Activated CD4-positive, alpha-beta T cell treated with anti-CD3 and anti-CD28 coated beads for 1 hour (primary cell): ENCODE measurements at places on chromosomes 11 and 22.

- no peak for DNase-seq
Measured at GRCh38 chr11:68432874-68433273, 27.7 kb upstream of the PPP6R3 start.

DNA sequence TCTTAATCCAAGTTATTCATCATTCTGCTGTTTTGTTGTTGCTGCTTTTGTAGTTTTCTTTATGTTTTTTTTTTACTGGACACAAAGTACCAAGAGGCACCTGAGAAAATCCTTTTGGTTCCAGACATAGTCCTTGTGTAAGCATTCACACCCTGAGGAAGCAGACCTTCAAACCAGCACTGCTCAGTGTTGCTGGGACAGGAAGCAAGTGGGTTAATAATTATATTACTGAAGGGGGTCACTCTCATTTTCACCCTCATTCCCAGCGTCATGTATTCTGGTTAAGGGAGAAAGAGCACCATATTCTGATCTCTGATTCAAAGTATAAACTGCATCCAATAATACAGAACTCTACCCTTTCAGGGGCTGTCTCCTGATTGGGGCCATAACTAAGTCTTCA, 5.9 kb upstream of the ALKBH3 start:
- no peak for DNase-seq

GRCh38 chr11:82321206-82321605, 412.5 kb downstream of the FAM181B start:
- DNase-seq, result no peak

GRCh38 chr11:122276221-122276620, 160.2 kb upstream of the BLID start:
- DNase-seq, result no peak

GRCh38 chr11:46248289-46249102, 29.0 kb upstream of the CREB3L1 start:
- DNase-seq, result no peak

DNA sequence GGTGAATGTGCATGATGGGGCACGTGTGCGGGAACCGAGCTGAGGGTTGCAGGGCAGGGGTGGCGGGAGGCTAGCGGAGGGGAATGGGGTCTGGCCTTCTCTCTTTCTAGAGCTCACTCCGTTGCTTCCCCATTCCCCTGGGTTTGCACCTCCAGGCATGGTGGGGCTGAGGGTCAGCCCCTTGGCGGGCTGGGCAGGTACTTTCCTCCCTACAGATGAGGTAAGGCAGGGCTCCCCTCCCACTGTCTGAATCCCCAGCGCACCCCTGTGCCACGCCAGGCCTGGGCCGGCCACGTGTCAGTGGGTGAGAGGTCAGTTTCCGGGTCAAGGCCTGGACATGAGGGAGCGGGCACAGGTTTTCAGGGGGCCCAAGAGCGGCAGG, 8.9 kb downstream of the SUSD2 start:
- DNase-seq, result no peak

DNA sequence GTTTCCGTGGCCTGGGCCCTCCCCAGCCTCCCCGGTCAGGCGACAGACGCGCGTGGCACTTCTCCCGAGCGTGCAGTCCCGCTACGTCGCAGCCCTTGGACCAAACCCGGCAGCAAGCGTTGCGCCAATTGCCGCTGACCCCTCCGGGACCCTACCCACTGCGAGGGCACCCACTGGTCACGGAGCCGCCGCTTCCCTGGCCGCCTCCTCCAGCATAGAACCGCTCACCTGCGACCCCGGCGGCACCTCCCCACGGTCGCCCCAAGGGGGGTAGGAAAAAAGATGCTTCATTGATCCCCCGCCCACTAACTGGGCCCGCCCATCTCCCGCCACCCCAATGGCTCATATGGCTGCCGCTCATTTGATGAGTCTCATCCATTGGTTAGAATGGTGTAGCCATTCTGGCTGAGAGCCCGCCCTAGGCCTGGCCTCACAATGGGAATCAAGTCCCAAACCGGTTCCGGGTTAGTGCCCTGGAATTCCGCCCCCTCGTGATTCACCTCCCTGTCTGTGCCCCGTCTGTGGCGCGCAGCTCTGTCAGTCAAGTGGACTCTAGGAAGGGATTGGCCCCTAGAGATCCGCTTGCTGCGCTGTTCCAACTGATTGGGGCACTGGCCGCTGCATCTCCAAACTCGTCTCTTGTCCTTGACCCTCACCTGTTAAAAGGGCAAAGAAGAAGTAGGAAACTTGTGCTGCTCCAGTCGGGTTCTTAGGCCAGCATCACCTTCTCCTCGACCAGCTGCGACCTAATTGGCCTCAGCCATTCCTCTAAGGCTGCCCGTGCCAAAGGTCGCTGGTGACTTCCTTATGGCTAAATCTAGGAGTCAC, at the start of gene MSANTD4:
MSANTD4 (minus strand) TSS at position 274 of the 828 bp plus-strand sequence. CDS start 11,323 bp downstream, outside the sequence.
- DNase-seq, result peak; percentile 91

- DNase-seq, result no peak
Measured at GRCh38 chr22:40043081-40043480, 48.3 kb downstream of the FAM83F start.

- no peak for DNase-seq
Measured at GRCh38 chr22:38891256-38891655, 19.2 kb upstream of the CBX6 start.

DNA sequence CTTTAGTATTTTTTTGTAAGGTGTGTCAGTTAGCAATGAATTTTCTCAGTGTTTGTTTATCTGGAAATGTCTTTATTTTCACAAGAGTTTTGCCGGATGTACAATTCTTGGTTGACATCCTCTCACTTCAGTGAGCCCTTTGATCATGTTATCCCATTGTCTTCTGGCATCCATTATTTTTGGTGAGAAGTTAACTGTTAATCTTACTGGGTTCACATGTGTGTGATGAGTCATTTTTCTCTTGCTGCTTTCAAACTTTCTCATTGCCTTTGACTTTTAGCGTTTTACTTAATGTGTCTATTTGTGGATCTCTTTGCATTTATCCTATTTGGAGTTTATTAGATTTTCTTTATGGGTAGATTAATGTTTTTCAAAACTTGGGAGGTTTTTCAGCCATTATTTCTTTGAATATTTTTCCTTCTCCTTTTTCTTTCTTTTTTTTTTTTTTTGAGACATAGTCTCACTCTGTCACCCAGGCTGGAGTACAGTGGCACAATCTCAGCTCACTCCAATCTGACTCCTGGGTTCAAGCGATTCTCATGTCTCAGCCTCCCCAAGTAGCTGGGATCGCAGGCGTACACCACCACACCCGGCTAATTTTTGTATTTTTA, 100.5 kb upstream of the RRM1 start:
- DNase-seq, result no peak

- no peak for DNase-seq
Measured at GRCh38 chr22:43222262-43222661, 35.3 kb upstream of the TTLL12 start.

- no peak for DNase-seq
Measured at GRCh38 chr11:76878014-76878413, 17.3 kb downstream of the ACER3 start.

GRCh38 chr22:24951942-24952836, at the start of gene KIAA1671:
Gene KIAA1671, plus strand, starts transcription at chr22:24952716. Its CDS starts 75,284 bp downstream, at chr22:25028000.
- peak; percentile 83 for DNase-seq

DNA sequence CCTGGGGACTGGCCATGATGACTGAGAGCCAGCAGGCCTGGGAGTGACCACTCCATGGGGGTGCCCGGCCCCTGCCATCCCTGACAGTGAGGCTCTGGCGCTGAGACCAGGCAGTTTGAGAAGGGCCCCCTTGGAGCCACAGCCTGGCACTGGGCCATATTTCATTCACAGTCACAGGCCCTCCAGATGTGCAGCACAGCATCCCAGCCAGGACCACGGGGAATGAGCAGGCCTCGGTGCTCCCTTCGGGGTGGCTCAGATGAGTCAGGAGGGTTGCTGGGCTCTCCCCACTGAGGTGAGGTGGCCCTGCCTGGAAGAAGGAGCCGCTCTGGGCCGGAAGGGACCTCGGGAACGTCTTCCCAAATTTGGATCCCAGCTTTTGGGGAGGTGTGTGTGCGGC, 53.0 kb downstream of the GRAMD4 start:
- DNase-seq, result no peak

- DNase-seq, result peak; percentile 81
Measured at GRCh38 chr22:41448189-41448808, 1.7 kb upstream of the TOB2 start.

DNA sequence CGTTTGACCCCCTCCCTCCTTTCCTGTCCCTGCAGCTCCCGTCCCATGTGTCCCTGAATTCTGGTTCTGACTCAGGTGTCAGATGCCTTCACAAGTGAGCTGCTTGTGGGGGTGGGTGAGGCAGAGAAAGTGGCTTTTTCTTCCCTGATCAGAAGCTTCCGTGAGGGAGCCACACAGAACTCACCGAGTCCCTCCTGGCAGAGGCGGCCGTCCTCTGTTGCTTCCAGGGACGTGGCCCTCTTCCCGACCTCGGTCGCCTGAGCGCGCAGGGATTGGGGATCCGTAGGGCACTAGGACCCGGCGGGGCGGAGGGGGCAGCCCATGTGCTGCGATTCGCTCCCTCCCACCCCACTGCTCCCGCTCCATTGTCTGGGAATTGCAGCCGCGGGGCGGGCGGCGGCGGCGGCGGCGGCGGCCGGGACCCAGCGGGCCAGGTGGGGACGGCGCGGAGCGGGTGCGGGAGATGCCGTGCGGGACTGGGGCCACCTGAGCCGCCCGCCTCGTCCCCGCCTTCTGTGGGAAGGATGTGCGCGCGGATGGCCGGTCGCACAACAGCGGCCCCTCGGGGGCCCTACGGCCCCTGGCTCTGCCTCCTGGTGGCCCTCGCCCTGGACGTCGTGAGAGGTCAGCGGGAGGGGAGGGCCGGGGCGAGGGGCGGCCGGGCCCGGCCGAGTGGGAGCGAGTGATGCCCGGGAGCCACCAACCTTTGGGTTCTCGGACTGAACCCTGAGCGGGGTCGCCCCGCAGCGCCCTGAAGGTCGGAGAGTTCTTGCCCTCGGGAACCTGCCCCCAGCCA, at the start of gene TMEM132A:
TMEM132A (plus strand) TSS at position 351 of the 796 bp plus-strand sequence; CDS start at position 525, 174 bp downstream.
- no peak for DNase-seq

GRCh38 chr11:111363985-111364384, 15.1 kb downstream of the POU2AF1 start:
- no peak for DNase-seq

- DNase-seq, result no peak
Measured at GRCh38 chr11:9765320-9766101, 101.6 kb downstream of the SWAP70 start.

DNA sequence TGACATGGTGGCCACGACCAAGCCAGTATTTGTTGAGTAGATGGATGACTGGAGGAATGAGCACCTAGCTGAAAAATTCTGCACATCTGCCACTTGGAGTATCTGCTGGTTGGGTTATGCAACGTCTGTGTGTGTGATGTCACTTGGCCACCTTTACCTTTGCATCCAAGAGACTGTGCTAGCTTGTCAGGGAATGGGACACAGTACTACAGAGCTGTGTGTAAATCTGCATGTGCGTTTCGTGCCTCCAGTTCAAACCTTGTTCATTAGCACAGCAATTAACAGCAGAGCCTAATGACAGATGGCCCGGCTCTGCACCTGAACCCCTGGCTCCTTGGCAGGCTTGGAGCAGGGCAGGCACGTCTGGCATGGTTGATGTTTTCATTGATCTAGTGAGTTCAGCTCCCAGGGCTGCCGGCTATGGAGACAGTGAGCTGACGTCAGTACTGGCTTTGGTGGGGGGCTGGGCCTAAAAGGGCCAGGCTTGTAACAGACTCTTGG, 188.4 kb upstream of the NAV2 start:
- DNase-seq, result no peak

DNA sequence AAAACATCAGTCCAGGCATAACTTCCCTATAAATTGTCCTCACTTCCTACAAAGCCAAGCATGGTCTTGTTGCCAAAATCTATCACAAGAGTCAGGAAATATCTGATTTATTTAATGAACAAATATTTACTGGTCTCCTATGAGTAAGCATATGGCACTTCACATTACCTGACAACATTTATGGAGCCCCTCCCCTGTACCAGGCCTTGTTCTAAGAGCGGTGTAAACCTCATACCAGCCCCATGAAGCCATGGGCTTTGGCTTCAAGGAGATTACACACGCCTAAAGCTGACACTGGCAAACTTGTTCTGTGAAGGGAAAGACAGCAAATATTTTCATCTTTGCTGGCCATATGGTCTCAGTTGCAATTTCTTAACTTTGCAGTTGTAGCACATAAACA, 43.0 kb upstream of the EIF3D start:
- no peak for DNase-seq

GRCh38 chr11:64774144-64774543, 4.2 kb downstream of the SF1 start:
- no peak for DNase-seq

DNA sequence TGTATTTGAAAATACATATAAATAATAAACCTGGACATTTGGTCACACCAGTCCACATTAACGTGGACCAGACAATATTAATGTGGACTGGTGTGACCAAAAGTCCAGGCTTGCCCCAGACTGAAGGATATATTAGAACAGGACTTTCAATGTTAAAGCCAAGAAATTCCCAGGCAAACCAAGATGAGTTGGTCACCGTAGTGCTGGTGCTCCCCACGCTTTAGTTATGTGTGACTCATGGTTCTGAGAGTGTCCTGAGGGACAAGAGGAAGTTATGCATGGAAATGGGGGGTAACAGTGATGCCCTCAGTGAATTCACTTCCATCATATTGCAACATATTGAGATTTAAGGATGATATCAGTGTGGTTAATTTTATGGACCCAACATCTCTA, 31.4 kb downstream of the POU2AF1 start:
- DNase-seq, result no peak
